ENCODE measurements at places on chromosomes 12 and 14.

DNA sequence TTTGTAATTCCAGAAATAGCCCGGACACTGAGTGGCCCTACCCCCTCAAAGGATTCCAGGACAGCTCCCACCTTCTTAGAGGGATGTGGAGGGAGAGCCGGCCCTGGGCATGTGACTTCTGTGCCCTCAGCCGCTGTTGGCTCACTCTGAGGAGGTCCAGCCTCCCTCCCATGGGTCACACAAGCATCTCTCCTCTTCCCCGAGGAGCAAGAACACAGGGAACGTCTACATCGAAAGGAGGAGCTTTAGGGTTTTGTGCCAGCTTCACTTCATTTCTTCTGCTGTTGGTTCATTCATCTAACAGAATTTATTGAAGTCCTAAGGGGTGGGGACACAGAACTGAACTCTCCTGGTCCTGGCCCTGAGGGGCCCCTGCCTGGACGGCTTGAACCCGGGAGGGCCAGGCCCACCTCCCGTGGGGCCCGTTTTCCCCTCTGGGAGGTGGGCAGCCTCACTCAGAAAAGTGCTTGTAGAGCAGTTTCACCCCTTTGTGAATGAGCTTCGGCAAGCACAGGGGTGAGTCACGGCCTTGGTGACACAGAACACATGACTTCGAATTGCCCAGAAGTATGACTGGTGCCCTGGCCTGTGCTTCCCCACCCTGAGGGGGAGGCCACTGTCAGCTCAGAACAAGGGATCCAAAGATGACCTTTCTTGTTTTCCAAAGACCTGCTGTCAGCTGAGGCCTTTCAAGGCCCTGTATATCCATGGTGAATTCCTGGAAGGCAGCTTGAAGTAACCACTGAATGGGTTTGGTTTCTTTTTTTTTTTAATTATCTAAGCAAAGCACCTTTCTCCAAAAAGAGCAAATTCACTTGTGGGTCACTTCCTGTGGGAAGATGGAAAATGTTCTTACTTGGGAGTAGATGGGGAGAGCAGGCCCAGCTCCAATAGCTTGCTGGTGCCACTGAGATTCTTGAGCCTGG is 39.2 kb downstream of the NFKBIA start:
- no peak for DNase-seq

- no peak for DNase-seq
These were observed 11.2 kb downstream of the AHSA1 start for GRCh38 chr14:77469067-77469505.

GRCh38 chr12:101780599-101780998 is 41.3 kb upstream of the SYCP3 start:
- DNase-seq, result no peak

DNA sequence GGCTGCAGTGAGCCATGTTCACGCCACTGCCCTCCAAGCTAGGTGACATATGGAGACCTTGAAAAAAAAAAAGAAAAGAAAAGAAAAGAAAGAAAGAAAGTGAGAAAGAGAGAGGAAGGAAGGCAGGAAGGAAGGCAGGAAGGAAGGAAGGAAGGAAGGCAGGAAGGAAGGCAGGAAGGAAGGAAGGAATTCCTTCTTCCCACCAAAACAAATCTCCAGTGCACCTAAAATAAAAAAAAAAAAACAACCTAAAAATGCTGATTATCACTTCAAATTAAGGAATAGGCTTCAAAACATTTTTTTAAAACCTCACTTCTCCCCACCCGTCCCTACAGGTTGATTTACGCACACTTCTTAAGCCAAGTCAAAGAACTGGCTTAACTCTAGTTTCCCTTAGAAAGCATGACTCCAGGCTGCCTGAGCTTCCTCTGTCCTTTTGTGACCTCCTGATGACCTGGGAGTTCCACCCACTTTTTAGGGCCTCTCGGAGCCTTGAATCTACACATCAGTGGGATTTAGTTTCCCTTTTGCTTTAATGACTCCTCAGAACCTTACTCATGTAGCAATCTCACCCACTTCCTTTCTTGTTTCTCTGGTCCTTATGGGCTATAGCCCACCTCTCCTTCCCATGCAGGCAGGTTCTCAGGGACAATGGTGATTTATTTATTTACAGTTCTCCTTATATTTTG is 18.6 kb downstream of the DUSP6 start:
- DNase-seq, result no peak

GRCh38 chr14:57735276-57735675 is 130.6 kb downstream of the SLC35F4 start:
- DNase-seq, result no peak

DNA sequence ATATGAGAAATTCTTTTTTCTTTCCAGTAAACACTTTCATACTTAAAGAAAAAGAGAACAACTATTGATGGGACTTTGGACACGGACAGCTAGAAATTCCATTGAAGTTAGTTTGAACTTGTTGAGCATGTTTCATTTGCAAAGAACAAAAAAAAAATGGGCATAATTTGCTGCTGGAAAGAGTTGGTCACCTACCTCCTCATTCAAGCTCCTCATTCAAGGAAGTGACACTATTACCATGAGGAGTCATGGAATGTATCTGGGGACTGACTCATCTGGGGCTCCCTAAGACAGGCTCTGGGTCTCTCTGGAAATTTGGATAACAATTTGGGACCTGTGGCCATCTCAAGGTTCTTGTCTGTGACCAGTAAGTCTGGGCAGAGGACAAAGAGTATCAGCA is 50.4 kb downstream of the KICS2 start:
- no peak for DNase-seq

DNA sequence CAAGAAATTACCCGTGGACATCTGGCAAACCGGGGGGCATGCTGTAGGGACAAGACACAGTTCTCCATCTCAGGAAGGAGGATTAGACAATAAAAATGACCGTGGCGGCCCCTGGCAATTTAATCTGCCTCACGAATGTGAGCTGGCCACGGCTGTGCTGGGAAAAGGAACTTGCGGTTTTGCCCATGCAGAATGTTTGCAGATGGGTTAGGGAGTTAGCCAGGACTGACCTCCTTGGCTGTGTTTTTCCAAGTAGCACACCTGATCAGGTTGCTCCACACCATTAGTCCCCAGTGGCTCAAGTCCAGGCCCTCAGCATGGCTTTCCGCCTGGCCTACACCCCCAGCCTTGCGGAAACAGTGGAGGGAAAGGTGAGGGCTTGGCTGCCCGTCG is 20.8 kb downstream of the TPCN1 start:
- DNase-seq, result no peak

DNA sequence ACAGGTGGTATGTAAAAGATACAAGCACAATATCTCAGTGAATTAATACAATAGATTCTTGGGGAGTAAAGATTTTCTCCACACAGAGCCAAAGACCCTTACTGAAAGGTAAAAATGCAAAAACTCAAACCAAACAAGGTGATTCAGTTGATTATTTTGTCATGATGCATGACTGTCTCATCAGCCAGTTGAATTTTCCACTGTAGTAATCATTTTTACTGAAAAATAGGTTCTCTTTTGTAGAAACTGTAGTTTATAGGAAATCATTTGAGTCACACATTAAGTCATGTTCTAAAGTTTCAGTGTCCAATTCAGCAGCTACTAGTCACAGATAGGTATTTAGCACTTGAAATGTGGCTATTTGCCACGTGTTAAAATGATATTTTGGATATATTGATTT is 53.6 kb downstream of the PPFIA2 start:
- no peak for DNase-seq

GRCh38 chr14:91754819-91755218 is 22.9 kb upstream of the CATSPERB start:
- no peak for DNase-seq

- DNase-seq, result no peak
These were observed 26.3 kb downstream of the RIN3 start for GRCh38 chr14:92539875-92540274.

GRCh38 chr12:67512061-67512460 is 136.5 kb upstream of the DYRK2 start:
- DNase-seq, result no peak
